Mucosa of descending colon (tissue), 3 donors: ENCODE measurements at places on chromosomes 2 and 18. TPM values are rescaled to one million over a fixed set of nuclear protein-coding genes. Genes with fewer than 3 reads are reported as not detected.

CAPN14 gene
- not detected for total RNA-seq

C18orf54 gene
- total RNA-seq: 3.7 TPM

DNA sequence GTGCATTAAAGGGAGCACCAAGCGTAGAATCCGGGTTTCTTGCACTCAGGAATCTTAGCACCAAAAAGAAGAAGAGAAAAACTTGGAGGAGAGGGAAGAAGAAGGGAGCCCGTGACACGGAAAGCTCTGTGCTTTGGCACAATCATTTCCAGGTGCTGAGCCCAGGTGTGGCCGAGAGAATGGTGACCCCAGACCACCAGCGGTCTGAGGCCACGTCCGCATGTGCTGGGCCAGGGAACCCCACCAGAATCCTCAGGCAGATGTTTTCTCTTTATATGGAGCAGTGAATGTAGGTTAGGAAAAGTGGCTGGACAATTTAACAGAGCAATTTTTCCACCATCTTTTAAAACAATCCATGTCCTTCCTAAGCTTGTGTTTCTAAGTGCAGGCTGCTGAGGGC is 520.9 kb downstream of the EPHA4 start:
- DNase-seq: no peak

PRKCE gene
- total RNA-seq: 32.7 TPM

SH2D6 gene
- 6.7 TPM for total RNA-seq

DNA sequence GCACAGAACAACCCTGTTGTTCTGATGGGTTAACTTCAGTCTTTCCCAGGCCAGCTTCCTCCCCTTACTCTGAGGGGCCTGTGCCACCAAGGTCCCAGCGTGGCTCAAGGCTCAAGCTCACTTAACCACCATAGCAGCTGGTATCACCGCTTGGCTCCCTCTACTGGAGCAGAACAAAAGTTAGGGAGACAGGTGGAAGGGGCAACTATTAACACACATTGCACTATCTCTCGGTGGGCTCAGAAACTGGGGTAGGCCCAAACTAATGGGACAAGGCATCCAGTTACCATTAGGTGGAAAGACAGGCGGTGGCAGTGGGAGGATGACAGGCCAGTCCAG is 88.7 kb upstream of the ATL2 start:
- peak; percentile 58 for DNase-seq

DNA sequence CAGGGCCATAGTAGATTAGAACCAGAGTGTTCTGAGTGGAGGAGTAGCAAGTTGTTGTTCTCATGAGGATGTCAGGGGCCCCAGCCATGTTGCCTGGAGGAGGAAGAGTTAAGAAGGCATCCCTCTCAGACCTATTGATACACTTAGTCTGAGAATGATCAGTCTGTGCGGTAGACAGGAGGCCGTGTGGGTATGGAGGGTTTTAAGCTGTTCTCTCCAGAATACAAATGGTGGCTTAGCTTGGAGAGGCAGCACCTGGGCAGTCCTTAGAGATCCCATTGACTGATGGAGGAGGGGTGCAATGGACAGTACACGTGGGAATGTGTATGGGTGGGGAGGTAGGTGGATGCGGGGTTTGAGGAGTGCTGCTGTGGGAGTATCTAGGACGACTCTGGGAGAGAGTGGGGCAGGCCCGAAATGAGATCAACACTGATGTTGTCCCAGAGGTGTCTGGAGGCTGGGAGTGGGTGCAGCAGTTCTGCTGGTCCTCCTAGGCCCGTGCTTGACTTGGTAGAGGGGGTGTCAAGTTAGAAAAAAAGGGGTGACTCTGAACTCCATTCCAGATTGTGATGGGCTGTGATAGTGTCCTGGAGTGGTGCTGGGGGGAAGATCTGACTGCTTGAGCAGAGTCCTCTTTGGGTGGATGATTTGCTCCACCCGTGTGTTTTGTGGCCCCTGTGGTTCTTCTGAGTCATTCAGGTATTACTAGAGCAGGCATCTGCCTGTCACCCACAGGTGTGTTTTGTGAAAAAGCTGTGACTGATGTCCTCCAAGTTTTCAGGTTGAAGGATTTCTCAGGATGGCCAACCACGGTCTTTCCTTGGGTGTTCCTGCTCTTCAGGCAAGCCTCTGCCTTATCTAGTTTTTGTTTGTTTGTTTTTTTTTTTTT is 44.7 kb downstream of the C2orf42 start:
- no peak for DNase-seq

RGPD5 gene
- 50.9 TPM for total RNA-seq

- no peak for DNase-seq
These were observed 1764.6 kb downstream of the SUCLG1 start for GRCh38 chr2:82694431-82694830.

DNA sequence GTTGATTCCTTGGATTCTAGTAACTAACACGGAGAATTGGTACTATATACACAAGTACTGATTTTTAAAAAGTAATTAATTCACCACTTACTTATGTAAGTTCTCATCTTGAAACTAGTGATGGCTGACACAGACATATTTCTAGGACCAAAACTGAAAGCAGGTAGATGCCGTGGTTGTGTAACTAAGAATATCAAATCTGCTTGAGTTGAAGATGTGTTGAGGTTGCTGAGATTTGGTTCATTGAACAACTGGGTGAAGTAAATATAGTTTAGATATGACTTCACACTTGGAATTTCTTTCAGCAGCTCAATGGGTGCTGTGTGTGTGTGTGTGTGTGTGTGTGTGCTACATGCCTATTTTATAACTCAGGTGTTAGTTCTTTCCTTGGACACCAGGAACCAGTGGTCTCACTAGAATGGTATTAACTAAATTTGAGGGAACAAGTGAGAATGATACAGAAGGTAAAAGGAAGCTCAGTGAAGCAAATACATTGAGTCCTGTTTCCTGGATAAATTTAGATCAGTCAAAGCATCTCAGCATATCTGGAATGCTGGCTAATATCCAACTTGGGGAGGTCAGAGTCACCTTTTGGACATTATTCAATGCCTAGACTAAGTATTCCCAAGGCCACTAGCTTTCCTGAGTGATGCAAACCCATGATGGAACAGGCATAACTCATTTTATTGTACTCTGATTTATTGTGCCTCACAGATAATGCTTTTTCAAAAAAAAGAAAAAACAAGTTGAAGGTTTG is 110.7 kb upstream of the ZEB2 start:
- DNase-seq: no peak

ZNF521 gene
- 11.6 TPM for total RNA-seq

GRCh38 chr2:61493523-61493942 is 22.6 kb upstream of the USP34 start:
- peak; percentile 19 for DNase-seq

SERPINB13 gene
- not detected for total RNA-seq

DNA sequence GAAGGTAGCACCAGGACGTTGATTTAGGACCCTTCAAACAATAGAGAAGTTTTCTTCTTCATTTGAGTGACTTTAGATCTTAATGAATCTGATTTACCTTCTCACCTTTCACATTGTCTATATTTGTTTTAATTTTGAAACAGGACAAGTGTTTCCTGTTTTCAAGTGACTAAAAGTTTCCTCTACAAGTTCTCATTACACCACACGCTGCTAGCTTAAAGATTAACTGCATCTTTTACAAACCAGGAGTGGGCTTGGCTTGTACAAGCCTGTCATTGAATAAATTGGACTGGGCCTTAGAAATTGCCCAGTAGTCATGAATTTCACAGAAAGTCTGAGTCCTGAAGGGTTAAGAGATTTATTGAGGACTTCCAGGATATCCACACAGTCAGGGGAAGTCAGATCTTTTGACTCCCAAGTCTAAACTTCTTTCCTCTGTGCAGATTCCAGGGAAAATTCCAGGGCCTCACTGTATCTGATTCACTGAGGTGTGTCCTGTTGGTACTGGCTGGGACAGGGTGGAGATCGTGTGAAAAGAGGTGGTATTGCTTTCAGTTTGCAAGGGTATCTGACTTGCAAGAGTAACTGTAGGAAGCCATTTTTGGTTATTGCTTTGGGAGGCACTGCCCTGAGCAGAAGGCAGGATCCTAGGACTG is 3.4 kb downstream of the SGPP2 start:
- DNase-seq: no peak

CFAP65 gene
- total RNA-seq: 0.46 TPM

DNA sequence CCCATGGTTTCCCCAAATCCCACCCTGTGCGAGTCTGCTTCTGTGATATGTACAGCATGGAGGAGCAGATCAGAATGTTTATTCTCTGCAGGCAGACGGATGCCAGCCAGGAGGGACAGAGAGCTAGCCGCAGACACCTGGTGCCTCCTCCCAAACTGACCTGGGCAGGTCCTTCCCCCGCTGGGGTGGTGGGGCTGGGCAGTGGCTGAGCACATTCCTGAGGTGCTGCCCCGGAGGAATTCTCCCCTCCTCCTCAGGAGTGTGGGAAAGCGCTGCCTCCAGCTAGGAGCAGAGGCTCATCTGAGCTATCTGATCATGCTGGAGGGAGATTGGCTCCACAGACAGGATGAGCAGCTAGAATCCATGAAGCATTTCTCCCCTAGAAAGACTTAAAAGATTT is 21.7 kb downstream of the C2orf92 start:
- DNase-seq: no peak

DNA sequence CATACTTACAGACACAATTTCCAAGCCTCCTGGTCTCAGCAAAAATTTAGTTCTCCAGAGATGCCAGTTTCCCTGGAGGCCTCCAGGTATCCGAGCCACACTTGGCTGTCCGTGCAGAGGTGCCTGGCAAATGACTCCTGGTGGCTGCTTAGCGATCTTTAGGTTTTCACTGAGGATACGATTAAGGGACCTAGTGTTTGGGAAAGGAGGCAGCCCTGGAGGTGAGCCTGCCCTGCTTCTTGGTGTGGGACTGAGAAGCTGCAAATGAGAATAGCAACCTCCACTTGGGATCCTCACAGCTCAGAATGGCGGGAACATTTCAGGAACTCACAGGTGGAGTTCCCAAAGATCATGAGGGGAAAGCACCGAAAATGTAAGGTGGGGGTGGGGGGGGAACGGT is 217.6 kb downstream of the ALPK2 start:
- no peak for DNase-seq

IGFBP5 gene
- total RNA-seq: 628 TPM

- DNase-seq: no peak
These were observed 32.1 kb upstream of the INSIG2 start for GRCh38 chr2:118056165-118056534.

- no peak for DNase-seq
These were observed 42.8 kb downstream of the METTL8 start for GRCh38 chr2:171390941-171391516.

- no peak for DNase-seq
These were observed 272 bp upstream of the FASTKD1 start for GRCh38 chr2:169573974-169574299.

CYTIP gene
- total RNA-seq: 4.7 TPM

DNA sequence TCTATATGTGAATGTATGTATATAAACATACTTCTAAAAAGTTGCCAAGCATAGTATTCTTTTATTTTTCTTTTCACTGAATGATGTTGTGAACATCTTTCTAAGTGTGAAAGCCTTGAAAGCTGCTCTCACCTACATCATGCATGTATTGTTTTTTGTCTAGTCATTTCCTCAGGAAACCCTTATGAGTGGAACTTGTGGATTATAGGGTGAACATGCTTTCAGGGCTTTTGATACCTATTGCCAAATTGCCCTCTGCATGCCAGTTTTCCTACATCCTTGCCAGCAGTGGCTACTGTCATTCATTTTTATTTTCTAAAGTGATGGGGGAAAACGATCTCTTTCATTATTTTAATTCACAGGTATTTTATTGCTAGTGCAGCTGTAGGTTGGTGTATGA is 78.3 kb downstream of the ADAM23 start:
- DNase-seq: no peak

MRPL33 gene
- 88.2 TPM for total RNA-seq

DNA sequence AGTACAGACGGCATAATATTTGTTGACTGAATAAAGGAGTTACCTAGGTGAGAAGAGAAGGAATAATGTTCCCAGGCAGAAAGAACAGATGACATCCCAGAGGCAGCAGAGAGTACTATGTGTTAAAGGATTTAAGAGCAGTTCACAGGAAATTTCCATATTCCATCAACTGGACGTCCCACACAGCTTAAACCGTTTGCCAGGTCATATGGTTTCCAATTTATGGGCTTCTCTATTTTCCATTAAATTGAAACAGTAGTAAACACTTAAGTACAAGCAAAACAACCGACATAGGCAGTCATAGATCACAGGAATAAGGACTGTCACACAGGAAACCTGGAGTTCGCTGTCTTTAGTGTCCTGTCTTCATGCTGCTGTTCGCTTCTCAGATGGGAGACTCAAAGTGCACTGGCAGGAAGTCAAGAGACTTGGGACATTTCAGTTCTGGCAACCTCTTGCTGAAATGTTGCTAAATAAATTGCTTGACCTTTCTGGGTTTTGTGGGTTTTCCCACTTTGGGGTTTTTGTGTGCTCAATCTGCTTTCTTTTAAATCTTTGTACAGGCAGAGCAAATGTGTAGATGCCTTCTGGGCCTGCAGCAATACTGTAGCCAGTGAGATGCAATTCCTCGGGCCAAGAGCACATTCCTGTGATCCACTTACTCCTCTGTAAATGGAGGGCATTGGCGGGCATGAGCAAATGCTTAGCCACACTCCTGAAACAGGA is 5.8 kb upstream of the PIEZO2 start:
- DNase-seq: no peak
